ENCODE measurements at places on chromosomes 4 and X. TPM values are rescaled to one million over a fixed set of nuclear protein-coding genes. Genes with fewer than 3 reads are reported as not detected.

The TIMP1 gene
- total RNA-seq, result 153 TPM

The NEUROG2 gene
- not detected for total RNA-seq

The VCX3B gene
- total RNA-seq, result not detected

The NOX1 gene
- not detected for total RNA-seq

The AREG gene
- not detected for total RNA-seq

The GYG2 gene
- total RNA-seq, result 9.6 TPM

DNA sequence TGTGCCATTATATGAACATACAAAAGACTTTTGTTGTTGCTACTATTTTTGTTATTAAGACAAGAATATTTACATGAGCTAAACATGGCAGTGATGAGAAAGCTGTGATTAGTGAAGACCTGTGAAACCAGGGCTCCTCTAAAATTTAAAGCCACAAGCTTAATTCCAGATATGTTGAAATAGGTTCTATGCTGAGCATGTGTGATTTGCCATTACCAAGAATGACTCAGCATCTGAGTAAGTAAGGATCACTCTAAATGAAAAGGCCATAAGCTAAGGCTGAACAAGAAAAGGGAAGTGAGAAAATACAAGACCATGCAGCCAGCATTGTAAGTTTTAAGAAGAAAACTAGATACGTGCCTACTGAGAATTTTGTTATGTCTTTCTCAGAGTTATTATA is 75.9 kb upstream of the CAMK2D start:
- no peak for DNase-seq

- no peak for DNase-seq
Measured at GRCh38 chr4:40427128-40427527, 92.0 kb downstream of the CHRNA9 start.

DNA sequence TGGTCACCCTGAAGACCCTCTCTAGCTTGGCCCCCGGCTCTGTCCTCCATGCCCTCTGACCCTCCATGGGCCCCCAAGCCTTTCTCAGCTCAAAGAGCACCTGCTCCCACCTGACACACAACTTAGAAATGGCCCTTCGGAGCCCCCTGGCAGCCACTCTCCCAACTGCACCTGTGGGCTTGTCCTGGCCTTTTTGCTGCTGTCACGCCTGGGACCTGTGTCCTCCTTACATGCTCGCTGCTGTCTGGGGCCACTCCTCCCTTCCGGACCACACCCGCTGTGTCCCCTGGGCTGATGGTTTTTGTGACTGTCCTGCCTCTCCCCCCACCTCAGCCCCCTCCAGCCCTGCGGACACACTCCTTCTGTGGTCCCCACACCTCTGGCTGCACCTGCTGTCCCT is 106.2 kb upstream of the AFAP1 start:
- DNase-seq, result no peak

GRCh38 chr4:113078066-113078465 is 28.6 kb downstream of the ANK2 start:
- no peak for DNase-seq

- no peak for DNase-seq
Measured at GRCh38 chr4:2330091-2331042, 68.5 kb upstream of the MXD4 start.

DNA sequence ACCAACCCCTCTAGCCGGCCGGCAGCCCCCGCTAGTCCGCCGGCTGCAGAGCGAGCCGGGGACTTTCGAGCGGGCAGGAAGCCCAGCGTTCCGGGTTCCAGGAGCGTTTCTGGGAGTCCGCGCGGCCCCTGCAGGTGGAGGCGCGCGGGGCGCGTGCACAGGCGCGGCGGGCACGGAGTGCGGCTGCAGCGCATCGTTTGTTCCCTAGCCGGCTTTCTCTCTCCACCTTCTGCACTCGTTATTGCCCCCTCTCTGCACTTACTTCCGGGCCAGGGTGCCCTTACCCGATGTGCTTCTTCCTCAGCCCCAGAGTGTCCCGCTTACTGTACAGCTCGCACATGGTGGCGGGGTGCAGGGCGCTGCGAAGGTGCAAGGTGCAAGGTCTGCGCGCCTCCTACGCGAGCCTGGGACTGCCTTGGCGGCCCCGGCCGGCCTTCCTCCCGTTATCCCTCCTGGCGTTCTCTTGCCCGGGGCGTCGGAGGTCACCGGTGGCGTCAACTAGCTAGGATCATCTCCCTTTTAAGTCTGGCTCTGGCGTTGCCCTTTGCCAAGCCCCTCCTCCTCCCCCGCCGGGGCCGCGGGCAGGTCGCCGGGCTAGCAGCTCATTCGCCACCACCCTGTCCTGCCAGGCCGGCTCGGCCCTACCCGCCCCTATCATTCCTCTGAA is at the start of gene ETNPPL:
ETNPPL (minus strand) TSS at position 495 of the 667 bp plus-strand sequence; CDS start at position 340, 155 bp downstream.
- DNase-seq, result no peak

DNA sequence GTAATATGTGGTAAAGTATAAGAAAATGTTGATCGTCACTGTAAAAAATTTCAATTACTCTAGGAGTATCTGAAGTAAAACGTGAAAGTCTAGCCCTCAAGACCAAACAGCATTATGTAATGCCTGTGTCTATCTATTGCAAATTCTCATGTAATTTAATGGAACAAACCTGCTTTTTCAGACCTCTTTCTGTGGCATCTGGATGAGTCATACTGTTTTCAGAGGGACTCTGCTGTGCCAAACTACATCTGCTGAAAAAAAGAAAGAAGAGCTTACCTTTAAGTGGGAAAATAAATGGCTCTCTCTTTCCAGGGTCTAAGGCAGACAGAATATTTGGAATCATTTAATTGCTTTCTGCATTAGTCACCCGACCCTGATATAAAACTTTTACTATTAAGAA is 89.8 kb upstream of the ARMCX2 start:
- DNase-seq, result no peak

DNA sequence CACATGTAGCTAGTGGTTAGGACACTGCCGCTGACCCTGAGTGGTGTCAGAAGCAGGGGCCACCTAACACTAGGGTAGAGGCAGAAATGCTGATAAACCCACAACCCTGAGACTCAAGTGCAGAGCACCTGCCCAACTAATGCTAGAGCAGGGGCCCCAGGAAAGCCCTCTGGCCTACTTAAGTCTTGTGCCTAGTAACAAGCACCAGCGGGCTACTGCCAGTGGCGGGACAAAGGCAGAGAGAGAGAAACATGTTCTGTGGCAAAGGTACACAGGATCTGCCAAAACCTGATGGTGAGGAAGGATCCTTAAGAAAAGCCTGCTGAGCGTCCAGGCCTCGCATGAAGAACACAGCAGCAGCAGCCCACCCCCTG is 172.4 kb downstream of the PRDM5 start:
- DNase-seq, result no peak
